ENCODE measurements at places on chromosomes 3 and 15. TPM values are rescaled to one million over a fixed set of nuclear protein-coding genes. Genes with fewer than 3 reads are reported as not detected.

DNA sequence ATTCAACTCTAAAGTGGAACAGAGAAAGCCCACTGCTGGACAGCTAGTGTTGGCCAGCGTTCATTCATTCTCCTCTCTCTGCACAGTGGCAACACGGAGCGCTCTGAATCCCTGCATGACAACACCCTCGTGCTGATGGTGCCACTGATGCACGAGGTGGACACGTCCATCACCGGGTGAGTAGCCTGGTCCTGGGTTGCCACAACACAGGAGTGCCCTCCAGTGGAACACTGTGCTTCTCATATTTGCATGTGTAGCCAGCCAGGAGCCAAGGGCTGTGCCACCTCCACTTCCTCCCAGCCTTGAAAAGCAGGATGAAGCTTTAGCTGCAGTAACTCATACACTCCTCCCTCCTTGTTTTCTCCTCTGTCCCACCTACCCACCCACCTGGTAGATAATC, 120.0 kb upstream of the CTDSPL start:
- no peak for DNase-seq

DNA sequence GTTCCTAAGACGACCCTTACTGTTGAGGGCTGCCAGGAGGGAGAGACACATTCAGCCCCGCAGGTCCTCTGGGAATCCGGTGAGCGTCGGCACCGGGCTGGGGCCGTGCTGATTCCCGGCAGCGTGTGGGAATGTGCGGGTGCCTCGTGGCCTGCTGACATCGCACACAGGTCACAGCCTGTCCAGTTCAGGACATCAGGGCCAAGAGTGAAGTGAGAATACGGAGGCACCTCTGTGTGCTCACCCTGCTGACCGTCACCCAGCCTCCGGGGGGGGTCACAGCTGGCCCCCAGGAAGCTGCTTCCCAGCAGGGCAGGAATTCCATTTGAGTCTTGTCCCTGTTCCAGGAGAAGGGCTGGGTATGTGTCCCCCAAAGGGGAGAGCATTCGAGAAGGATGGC, 53.6 kb downstream of the PGPEP1L start:
- no peak for DNase-seq

DNA sequence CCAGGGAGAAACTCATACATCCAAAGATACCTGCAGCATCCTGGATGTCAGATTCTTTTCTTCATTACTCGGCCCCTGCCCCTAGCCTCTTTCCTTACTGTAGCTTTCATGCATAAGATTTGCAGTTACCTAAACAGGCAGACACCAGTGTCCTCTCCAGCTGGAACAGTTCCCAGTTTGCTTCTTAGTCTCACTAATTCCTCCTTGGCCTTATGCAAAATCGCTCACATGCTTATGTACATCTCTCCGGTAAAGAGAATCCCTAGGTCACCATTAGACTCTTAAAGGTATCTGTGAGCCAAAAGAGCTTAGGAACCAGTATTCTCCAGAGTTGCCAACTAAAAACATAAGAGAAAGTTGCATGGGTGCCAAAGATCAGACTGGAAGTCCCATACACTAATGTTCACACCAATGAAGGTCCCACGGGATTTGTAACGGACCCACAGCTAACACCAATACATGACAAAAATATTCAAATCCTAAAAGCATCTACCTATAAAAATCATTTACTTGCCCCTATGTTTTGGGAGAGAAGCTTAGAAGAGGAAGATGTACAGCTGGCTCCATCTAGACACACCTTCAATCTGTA, 66.6 kb downstream of the CBLB start:
- no peak for DNase-seq

- DNase-seq: peak; percentile 44
Observed at GRCh38 chr15:63502137-63502766, 2.1 kb upstream of the USP3 start.

- DNase-seq: peak; percentile 46
Observed at GRCh38 chr15:74011610-74012009, 17.1 kb downstream of the PML start.

DNA sequence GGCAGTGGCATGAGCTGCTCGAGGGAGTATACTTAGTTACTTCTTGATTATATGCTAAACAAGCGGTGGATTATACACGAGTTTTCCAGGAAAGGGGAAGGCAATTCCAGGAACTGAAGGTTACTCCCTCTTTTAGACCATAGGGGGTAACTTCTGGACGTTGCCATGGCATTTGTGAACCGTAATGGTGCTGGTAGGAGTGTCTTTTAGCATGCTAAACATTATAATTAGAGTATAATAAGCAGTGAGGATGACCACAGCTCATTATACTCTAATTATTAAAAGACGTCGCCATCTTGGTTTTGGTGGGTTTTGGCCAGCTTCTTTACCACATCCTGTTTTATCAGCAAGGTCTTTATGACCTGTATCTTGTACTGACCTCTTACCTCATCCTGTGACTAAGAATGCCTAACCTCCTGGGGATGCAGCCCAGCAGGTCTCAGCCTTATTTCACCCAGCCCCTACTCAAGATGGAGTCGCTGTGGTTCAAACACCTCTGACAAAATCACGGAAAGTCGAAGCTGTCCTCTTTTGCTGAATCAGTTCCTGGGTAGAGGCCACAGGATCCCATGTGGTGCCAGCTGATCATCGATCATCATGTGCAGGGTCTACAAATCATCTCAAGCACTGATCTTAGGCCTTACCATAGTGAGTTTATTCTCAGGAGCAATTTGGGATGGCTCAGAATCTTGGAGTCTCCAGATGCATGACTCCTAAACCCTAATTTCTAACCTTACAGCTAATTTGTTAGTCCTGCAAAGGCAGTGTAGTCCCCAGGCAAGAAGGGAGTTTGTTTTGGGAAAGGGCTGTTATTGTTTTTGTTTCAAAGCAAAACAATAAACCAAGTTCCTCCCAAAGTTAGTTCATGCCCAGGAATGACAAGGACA, 149.1 kb downstream of the TJP1 start:
- no peak for DNase-seq

DNA sequence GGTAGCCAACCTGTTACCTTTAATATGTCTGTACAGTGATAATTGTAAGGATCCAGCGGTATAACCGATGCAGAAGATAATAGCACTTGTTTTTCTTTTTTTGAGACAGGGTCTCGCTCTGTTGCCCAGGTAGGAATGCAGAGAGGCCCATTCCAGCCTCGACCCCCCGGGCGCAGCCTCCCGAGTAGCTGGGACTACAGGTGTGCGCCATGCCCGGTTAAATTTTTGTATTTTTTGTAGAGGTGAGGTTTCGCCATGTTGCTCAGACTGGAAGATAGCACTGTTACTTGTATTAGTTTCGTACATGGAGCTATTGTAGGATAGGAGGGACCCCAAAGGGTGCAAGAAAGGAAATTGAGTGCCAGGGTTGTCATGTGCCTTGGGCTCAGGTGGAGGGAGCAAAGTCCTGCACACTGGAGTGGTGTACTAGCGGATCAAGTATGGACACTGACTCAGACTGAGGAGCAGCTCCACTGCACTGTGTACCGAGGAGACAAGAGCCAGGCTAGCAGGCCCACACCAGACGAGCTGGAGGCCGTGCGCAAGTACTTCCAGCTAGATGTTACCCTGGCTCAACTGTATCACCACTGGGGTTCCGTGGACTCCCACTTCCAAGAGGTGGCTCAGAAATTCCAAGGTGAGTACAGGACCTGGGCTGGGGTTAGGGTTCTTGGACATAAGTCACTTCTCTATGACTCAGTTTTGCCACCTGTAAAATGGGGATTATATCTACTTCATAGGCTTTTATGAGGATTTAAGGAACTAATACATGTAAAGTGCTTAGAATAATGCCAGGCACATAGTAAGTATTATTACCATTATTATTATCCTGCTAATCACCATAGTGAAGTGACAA, 1.0 kb downstream of the OGG1 start:
- peak; percentile 38 for DNase-seq

GRCh38 chr3:94098452-94098851, 35.6 kb downstream of the NSUN3 start:
- peak; percentile 5 for DNase-seq

LPCAT4 gene
- 3.9 TPM for total RNA-seq

CAMP gene
- total RNA-seq: not detected

GOLGA8G gene
- total RNA-seq: not detected
